Activated naive CD4-positive, alpha-beta T cell treated with Interleukin-2 at 50 U/mL for 16 hours (primary cell): ENCODE measurements at places on chromosomes 7 and 10.

- no peak for DNase-seq
Observed at GRCh38 chr10:20892011-20892585, 5.0 kb downstream of the NEBL start.

GRCh38 chr7:8500286-8500685 is 66.9 kb downstream of the NXPH1 start:
- no peak for DNase-seq

DNA sequence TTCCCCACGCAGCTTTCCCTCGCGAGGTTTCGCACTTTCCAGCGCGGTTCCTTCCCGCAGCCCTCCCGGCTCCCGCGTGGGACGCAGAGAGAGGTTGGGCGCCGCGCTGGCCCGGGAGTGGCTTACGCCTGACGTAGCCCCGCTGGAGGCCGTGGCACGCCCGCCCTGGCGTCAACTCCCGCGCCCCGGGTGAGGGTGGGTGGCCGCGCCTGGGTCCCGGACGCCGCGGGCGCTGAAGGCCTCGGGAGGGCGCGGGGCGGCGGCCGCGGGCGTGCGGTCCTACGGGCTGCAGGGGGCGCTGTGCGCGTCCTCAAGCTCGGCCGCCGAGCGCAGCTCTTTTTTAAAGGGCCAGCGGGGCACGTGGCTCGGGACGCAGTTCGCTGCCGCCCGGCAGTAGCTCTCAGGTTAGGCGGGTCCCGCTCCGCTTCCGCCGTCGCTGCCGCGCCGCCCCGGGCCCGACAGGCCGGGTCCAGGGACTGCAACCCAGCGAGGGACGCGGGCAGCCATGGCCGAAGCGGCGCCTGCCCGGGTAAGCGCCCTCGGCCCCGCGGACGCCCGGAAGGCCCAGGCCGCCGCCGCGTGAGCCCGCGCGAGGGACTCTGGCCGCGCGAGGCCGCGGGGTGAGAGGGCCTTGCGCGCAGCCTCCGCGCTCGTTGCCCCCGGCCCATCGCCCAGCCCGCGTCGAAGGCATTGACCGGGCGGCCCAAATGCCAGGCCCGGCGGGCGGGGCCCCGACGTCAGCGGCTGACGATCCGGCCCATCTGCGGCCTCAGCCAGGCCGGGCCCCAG is at the start of gene ZNF783:
Gene ZNF783 (plus strand): TSS at position 368 of the 789 bp plus-strand sequence. CDS start 138 bp downstream, at position 506.
- DNase-seq = peak; percentile 87

- DNase-seq = no peak
Observed at GRCh38 chr7:44956157-44956766, 22.6 kb downstream of the MYO1G start.

GRCh38 chr10:80158598-80159127 is 26.1 kb downstream of the PLAC9 start:
- no peak for DNase-seq

GRCh38 chr10:127459918-127460317 is 89.2 kb upstream of the NPS start:
- no peak for DNase-seq

DNA sequence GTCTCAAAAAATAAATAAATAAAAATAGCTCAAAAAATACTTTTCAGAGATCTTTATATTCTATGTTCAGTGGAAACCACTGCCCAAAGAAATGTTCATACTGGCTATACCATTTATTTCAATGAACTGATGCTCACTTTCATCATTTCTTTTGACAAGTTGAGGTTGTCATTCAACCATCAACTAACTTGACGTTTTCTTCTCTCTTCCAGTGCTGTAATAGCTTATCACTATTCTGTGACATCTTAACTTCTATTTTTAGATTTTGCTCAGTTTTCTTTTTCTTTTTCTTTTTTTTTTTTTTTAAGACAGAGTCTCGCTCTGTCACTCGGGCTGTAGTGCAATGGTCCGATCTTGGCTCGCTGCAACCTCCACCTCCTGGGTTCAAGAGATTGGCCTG is 8.7 kb upstream of the CTAGE4 start:
- DNase-seq = no peak

DNA sequence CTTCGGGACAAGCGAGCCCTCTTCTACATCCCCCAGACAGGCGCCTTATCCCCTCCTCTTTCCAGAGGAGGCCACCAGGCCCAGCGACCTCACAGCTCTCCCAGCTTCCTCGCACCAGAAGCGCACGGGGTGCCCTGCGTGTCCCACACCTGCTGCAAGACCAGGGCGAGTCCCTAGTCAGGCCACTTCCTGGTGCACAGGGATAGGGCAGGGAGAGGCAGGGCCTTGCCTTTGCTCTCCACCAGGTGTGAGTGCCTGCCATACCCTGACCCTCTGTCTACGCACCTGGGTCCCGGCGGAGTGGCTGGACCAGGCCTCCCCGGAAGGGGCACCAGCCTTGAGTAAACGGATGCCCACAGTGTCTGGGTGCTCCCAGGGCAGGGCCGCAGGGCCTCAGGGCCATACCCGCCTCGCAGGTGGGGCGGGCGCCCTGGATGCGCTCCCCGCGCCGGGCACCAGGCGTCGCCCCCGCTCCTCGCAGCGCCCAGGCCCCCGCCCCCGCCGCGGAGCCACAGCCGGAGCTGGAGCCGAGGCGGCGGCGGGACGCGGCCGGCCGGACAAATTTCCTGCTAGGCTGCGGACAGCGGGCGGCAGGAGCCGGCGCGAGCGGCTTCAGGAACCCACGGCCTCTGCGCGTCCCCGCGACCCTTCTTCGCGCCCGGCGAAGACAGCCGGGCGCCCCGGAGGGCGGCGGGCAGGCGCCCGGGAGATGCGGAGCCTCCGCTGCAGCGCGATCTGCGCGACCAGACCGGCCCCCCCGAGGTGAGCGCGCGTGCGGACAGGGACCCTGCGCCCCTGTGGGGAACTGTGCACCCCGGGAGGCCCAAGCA is at the start of gene PTPRE:
Gene PTPRE (plus strand): TSS at position 556 of the 830 bp plus-strand sequence. CDS start 133,779 bp downstream, outside the sequence.
- peak; percentile 75 for DNase-seq

GRCh38 chr10:48805848-48806247 is 121.2 kb downstream of the WDFY4 start:
- DNase-seq = no peak

- no peak for DNase-seq
Observed at GRCh38 chr7:82841828-82842227, 320.9 kb downstream of the PCLO start.

GRCh38 chr10:51894771-51895578 is 195.6 kb upstream of the CSTF2T start:
- DNase-seq = no peak

GRCh38 chr10:86209726-86210125 is 156.9 kb downstream of the GRID1 start:
- DNase-seq = no peak

GRCh38 chr10:30816820-30817171 is 187.2 kb upstream of the LYZL2 start:
- DNase-seq = no peak

DNA sequence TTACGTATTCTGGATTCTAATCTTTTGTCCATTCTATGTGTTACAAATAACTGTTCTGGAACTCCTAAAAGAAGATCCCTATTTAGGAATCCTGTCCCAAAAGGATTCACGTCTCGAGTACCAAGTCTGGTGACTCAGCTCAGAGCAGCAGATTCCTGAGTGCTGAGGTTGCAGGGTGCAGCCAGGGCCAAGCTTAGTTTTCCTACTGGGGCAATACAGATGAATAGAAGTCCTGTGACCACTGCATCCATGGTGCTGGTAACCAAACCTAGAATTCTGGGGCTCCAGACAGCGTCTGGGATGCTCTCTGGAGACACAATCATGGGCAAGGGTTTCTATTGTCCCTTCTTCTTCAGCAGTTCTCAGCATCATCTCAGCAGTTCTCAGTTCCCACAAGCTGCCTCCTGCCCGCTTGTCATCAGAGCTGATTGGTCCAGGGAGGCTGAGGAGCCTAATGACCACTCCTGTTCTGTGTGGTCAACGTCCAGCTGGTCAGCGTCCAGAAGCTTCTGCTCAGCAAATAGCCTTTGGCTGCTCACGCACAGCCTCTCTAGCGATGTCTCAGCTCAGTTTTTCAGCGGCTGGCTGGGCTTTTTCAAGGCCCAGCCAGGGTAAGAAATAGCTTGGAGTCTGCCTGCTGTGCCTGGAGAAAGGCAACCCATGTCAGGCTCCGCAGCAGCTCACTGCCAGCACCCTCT is 50.4 kb upstream of the C7orf33 start:
- no peak for DNase-seq

DNA sequence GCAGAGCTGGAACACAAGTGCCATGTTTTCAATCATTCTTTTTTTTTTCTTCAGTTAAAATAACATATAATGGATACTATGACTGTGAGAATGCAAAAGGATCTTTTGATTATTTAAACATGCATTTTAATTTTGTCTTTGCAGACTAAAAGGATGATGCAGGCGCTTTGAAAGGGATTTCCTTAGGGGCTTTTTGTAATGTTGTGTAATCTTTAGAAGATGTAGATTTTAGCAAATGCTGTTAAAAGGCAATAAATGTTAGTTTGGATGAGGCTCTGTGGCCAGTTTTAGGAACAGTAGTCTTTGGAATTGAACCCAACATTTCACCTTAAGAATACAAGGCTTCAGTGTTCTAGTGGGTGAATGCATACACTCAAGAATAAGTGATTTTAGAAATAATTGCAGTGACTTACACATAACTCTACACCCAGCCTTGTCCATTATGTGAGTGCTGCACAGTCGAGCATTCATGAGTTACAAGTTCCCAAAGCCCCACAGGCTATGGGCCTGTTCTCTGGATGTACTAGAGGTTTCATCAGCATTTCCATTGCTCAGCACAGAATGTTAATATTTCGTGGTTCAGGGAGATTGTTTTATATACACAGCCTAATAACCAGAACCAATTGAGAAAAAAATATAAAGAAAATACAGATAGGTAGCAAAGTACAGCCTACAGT is 11.6 kb downstream of the PAPSS2 start:
- DNase-seq = no peak

GRCh38 chr7:112896026-112896601 is 105.9 kb upstream of the TMEM168 start:
- no peak for DNase-seq

GRCh38 chr7:20280475-20281351 is 50.0 kb upstream of the ITGB8 start:
- DNase-seq = no peak

DNA sequence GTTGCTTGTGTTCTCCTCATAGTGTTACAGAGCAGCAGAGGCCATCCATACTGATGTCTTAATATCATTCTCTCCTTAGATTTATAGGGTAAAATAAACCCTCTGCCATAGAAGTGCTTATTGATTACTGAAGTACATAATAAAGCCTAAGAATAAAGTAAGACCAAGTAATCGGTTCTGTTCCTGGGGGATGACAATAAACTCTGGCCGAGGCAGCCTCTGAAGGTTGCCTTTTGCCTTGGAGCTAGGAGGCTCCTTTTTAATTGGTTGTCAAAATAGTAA is 711.6 kb upstream of the GALNT17 start:
- DNase-seq = no peak

DNA sequence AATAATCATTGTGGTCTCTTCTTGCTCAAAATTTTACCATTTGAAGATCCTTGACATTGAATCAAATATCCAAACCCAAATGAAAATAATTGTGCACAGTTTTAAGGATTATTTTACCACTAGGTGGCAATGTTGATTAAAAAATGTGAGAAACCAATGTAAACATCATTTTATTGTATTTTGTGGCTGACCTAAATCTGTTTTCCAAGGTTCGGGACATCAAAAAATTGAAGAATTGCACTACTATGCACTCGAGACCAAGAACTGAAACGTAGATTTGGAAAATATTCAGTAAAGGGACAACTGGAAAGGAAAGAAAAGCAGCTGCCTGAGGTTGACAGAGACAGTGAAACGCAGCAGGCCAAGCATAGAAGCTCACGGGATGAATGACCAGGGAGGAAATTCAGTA is 259.3 kb downstream of the SNX13 start:
- no peak for DNase-seq
